ENCODE measurements at places on chromosomes 6 and 20. TPM values are rescaled to one million over a fixed set of nuclear protein-coding genes. Genes with fewer than 3 reads are reported as not detected.

Gene HLA-C
- total RNA-seq, result 65.5 TPM

Gene SLC25A27
- 4.2 TPM for total RNA-seq

Gene ANKEF1
- 2.8 TPM for total RNA-seq

Gene COL20A1
- under 0.01 TPM for total RNA-seq

Gene SOX18
- total RNA-seq, result 25.5 TPM

Gene RUNX2
- not detected for total RNA-seq

Gene XKR7
- not detected for total RNA-seq

Gene TMEM244
- not detected for total RNA-seq

Gene FHL5
- not detected for total RNA-seq

Gene OPN5
- total RNA-seq, result not detected

Gene PIGU
- 17.0 TPM for total RNA-seq

Gene SLC16A10
- total RNA-seq, result under 0.01 TPM

Gene MROH8
- 1.5 TPM for total RNA-seq

Gene KIF25
- total RNA-seq, result not detected

Gene DEFB112
- total RNA-seq, result not detected

Gene SNX9
- 61.3 TPM for total RNA-seq

Gene PTGIS
- 1.3 TPM for total RNA-seq

Gene SLC17A3
- total RNA-seq, result not detected

Gene SNRPB
- 320 TPM for total RNA-seq

Gene GRM1
- under 0.01 TPM for total RNA-seq

Gene IL20RA
- total RNA-seq, result not detected

Gene RSPO4
- total RNA-seq, result not detected

Gene CALHM4
- 0.22 TPM for total RNA-seq

Gene STMND1
- total RNA-seq, result not detected

Gene COL11A2
- total RNA-seq, result 0.13 TPM

Gene PBOV1
- not detected for total RNA-seq

Gene DSTN
- 329 TPM for total RNA-seq

Gene SIRPB1
- 0.14 TPM for total RNA-seq

Gene GHRH
- total RNA-seq, result not detected

Gene TFAP2B
- not detected for total RNA-seq

Gene PXDC1
- 81.1 TPM for total RNA-seq

Gene HCK
- total RNA-seq, result not detected

Gene RBM24
- total RNA-seq, result 4.8 TPM

Gene CST7
- not detected for total RNA-seq

Gene FOXQ1
- under 0.01 TPM for total RNA-seq

Gene SLC35D3
- not detected for total RNA-seq

Gene TREML1
- not detected for total RNA-seq

Gene CASS4
- total RNA-seq, result under 0.01 TPM

Gene TMEM181
- total RNA-seq, result 60.9 TPM

Gene ID4
- total RNA-seq, result 0.13 TPM

Gene CST1
- 0.27 TPM for total RNA-seq

Gene NRN1
- 8.6 TPM for total RNA-seq

Gene CLPSL2
- not detected for total RNA-seq

Gene AGPAT4
- 9.2 TPM for total RNA-seq

Gene PPP1R3G
- 0.36 TPM for total RNA-seq

Gene LRP11
- 24.7 TPM for total RNA-seq

Gene L3MBTL1
- 7.5 TPM for total RNA-seq

Gene PPP1R11
- total RNA-seq, result 31.0 TPM

Gene GCNT2
- 19.8 TPM for total RNA-seq

Gene POPDC3
- 0.14 TPM for total RNA-seq

Gene CGAS
- 11.3 TPM for total RNA-seq

Gene BPIFB1
- not detected for total RNA-seq

Gene DLK2
- 0.27 TPM for total RNA-seq

Gene BFSP1
- total RNA-seq, result 2.3 TPM

All from thoracic aorta endothelial cell (primary cell).